ENCODE measurements at places on chromosomes 12 and 14.

- DNase-seq, result peak; percentile 72
These were observed 6.9 kb upstream of the OR6J1 start for GRCh38 chr14:22650960-22651521.

DNA sequence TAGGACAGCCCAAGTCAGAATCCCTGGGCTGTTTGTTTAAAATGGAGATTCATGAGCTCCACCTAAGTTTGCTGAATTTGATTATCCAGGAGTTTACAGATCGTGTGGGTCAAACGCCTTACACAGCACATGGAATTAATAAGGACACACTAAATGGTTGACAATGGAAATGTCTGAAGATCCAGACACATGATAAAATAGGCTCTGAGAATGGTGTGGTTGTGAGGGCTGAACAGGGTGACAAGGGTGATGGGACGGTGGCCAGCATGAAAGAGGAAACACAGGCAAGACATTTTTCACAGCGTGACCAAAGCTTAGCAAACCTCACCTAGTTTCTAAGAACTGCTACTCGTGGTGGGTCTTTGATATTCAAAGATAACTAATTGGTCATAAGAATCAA lies 12.5 kb downstream of the VWF start:
- peak; percentile 43 for DNase-seq

DNA sequence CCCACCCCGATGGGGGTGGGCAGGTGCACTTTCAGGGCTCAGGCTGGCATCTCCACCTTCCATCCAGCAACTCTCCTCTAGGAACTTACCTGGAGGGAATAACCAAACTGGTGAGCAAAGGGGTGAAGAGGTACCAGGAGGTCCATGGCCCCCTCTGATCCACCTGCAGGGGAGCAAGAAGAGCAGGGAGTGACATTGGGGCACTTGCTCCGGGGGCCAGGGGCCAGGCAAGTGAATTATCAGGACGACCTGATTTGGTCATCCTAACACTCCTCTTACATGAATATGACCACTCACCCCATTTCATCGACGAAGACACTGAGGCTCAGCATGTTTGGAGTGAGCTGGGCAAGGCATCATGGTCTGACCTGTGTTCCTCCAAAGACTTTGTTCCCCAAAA lies 6.0 kb downstream of the DIO3 start:
- DNase-seq, result no peak

DNA sequence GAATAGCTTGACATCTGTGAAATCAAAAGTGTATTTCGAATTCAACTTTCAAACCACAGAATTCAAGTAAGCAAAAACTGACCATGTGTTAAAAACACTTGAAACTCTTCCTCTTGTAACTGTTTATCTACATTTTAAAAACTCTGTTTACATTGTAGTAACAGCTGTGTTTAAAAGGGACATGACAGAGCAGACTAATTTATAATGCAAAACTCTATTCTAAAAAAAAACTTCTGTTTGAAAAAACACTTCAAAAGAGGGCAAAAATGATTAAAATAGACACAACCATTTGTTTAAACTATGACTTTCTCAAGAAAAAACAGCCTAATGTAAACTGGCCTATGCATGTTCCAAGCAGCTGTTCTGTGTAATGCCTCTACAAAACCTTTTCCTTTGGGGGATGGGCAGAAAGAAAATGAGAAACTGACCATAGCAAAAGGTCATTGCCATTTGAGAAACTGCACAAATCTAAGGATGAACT lies 149.1 kb upstream of the HMGA2 start:
- DNase-seq, result no peak

Data from islet precursor cell (in vitro differentiated cells).